ENCODE measurements at places on chromosomes 16 and 17.

GRCh38 chr17:66727634-66728570 lies 107.0 kb upstream of the CACNG5 start:
- no peak for DNase-seq

DNA sequence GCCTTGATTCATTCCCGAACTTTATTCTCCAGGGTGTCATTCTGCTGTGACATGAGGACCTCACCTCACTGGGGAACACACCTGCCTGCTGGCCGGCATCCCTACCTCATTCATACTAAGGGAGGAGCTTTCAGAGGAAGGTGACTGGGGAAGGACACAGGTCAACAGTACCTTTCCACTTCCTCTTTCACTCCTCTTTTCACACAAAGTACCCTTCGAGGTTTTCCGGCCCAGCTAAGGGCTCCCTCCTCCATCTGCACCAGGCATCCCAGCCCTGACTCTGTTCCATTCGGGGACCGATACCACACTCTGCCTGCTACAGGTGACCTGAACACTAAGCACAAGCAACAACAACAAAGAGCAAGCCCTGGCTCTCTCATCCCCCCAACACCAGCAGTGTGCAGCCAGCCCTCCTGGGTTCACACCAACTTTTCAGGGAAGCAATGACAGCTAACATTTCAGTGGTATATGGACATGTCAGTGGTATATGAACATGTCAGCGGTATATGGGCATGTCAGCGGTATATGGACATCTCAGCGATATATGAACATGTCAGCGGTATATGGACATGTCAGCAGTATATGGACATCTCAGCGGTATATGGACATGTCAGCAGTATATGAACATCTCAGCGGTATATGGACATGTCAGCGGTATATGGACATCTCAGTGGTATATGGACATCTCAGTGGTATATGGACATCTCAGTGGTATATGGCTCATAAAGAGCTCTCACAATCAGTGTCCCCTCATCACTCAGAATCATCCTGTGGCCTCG lies 16.0 kb downstream of the TRIM25 start:
- no peak for DNase-seq

- DNase-seq: no peak
Observed at GRCh38 chr16:15946257-15947044, 3.0 kb upstream of the ABCC1 start.

DNA sequence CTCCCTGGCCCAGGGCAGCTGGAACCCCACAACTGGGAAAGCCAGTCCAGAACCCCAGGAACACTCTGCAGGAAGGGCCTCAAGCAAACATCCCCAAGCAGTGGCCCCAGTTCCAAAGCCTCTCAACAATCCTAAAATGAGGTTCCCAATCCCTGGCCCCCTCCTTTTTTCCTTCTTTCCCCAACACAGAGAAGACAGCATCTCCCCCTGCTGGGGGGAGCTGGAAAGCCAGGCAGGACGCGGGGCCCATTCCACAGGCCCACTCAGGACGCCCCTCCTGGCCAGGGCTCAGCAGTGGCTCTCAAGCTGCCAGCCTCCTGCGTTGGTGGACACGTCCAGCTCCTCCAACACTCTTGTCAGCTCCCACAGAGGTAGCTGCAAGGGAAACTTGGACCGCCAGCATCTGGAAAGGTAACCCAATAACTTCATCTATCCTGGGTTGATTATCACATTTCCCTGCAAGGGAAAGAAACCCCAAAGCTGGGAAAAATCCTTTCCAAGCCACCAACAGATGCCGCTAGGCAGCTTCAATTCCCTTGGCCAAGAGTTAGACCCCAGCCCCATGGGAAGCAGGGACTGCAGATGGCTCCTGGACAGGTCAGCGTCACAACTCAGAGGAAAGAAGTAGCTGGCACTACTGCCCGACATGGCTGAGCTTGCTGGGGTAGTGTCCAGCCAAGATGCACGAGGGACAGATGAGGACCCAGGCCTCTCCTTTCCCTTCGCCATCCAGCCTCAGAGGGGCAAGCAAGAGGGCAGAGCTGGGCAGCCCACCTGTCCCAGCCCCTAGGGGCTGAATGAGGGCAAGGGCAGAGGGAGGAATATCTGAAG lies 7.6 kb downstream of the HDAC5 start:
- no peak for DNase-seq

GRCh38 chr17:50145532-50146229 lies 4.8 kb downstream of the PPP1R9B start:
- no peak for DNase-seq

GRCh38 chr17:42002792-42003301 lies 14.4 kb downstream of the DNAJC7 start:
- no peak for DNase-seq

- no peak for DNase-seq
Observed at GRCh38 chr16:12917653-12918052, 16.3 kb downstream of the SHISA9 start.

DNA sequence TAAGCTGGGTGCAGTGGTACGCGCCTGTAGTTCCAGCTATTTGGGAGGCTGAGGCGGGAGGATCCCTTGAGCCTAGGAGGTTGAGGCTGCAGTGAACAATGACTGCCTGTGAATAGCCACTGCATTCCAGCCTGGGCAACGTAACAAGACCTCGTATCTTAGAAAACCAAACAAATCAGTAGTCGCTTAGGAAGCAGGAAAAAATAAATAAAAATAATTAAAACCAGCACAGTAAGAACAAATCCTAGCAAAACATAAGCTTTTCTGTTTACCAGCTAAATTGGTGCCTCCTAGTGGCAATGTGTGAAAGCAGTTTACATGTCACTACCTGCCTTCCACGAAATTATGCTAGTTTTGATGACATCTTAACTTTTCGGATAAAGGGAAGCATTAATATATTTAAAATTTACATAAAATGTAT lies 1.3 kb downstream of the ARMC5 start:
- no peak for DNase-seq

GRCh38 chr17:48444516-48445247 lies 14.7 kb upstream of the SKAP1 start:
- DNase-seq: no peak

- DNase-seq: no peak
Observed at GRCh38 chr17:58085039-58085715, 2.0 kb downstream of the DYNLL2 start.

GRCh38 chr17:21214777-21215541 lies 998 bp upstream of the TMEM11 start:
- DNase-seq: no peak

DNA sequence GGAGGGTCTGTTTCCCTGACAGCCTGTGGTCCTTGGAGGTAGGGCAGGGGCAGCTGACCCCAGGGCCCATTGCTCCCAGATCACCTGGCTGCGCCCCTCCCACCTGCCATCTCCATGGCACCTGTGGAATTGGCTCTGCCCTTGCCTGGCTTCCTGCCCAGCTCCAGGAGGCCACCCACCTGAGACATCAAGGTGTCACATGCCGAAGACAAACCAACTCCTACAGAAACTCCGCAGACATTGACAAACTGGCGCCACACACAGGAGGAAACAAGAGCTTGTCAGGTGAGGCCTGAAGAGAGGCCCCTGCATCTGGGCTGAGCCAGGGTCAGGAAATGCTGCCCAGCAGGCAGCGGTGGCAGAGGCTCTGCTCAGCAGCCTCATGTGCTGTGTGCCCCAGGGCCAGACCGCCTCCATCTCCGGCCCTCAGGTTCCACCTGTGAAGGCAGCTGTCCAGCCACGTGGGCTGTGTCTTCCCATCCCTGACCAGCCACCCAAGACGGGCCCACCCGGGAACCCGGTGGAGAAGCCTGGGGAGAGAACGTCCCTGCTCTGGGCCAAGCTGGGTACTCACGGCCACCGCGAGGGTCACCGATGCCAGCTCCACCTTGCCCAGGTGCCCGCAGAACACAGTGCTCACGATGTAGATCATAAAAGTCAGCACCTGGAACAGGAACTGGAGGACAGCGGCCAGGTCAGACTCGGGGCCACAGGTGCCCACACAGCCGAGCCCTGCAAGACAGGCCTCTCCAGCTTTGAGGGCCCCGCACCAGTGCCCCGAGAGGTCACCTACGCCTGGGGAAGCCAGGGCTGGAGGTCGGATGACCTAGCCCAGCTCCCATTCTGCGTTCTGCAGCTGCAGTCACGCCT lies 1.6 kb downstream of the SLC47A2 start:
- no peak for DNase-seq

- no peak for DNase-seq
Observed at GRCh38 chr16:76748461-76749348, 442.3 kb upstream of the MON1B start.

DNA sequence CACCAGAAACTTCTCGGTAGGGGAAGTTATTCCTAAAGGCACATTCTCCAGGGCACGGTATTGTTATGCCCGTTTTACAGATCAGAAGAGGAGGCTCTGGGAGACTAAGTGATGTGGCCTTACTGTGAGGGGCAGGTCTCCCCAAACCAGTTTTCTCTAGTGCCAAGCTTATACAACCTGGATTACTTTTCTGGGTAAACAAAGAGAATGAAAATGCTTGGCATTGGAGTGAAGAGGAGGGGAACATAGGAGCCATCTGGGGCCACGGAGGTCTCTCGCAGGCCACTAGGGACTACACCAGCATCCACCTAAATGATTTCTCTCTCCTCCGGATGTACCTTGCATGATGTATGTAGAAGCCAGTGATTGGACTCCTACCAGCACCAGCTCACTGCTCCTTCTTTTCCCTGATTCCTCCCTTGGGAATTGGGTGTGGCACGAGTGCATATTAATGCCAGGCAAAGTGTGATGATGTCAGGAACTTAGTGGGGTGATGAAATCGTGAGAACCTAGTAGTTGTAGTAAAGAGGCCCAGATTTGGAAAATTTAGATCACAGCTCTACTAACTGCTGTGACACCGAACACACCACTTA lies 674 bp downstream of the TOM1L1 start:
- no peak for DNase-seq

GRCh38 chr17:41784207-41784744 lies 2.2 kb downstream of the JUP start:
- no peak for DNase-seq

- no peak for DNase-seq
Observed at GRCh38 chr17:58403311-58403710, 14.0 kb downstream of the RNF43 start.

- DNase-seq: no peak
Observed at GRCh38 chr16:56163089-56163488, 28.2 kb upstream of the GNAO1 start.

DNA sequence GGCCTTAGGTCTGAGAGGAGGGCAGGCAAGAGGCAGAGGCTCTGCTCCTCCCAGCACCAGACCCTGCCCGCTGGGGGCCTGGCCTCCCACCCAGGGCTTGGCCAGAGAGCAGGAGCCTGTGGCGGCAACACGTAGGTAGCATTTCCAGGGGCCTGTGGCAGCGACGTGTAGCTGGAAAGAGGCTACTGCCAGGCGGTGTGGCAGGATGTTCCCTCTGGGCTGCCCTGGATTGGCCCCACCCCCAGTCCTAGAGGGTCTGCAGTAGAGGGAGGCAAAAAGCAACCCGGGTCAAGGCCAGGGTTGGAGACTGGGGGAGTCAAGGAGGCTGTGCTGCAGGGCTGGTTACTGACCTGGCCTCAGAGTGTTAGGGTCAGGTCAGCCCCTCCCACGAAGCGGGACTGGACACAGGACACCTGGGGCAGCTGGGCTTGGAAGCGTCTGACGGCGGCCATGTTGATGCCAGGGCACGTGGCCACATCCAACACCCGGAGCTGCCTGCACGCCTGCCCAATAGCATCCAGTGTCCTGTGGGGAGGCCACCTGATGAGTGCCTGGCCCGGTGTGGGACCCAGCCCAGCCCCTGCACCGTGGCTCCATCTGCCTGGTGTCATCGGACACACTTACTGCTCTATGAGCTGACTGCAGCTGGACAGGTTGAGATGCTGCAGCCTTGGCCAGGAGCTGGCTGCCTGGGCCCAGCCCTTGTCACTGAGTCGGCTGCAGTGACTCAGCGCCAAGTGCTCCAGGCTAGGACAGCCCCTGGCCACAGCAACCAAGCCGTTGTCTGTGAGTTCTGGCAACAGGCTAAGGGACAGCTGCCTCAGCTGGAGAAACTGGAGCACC lies 8.5 kb downstream of the ELMO3 start:
- no peak for DNase-seq

- no peak for DNase-seq
Observed at GRCh38 chr17:6249732-6250131, 179.6 kb downstream of the WSCD1 start.

DNA sequence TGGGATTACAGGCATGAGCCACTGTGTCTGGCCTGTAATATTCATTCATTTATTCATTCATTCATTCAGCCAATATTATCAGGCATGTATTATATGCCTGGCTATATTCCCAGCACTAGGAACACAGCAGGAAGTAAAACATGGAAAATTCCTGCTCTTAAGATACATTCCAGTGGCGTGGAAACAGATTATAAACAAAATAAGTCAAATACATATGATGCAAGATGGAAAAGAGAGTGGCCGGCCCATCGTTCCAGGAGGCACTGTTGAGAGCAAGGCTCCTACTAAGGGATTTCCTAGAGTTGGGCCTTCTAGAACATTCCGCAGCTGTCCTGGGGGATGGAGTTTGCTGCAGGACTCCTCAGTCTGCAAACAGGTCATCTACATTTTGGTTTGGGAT lies 17.7 kb downstream of the ADCY9 start:
- DNase-seq: no peak

- DNase-seq: no peak
Observed at GRCh38 chr16:50276326-50276640, 9.9 kb downstream of the ADCY7 start.

- no peak for DNase-seq
Observed at GRCh38 chr17:42171831-42172230, 9.1 kb downstream of the KCNH4 start.

- DNase-seq: no peak
Observed at GRCh38 chr16:48525201-48526057, 84.6 kb downstream of the N4BP1 start.

- no peak for DNase-seq
Observed at GRCh38 chr17:73643852-73644144, 447 bp downstream of the SDK2 start.

- no peak for DNase-seq
Observed at GRCh38 chr16:68416057-68417046, 32.0 kb downstream of the SMPD3 start.

GRCh38 chr17:2571523-2572303 lies 21.7 kb upstream of the PAFAH1B1 start:
- DNase-seq: peak; percentile 61

- DNase-seq: no peak
Observed at GRCh38 chr17:35684055-35684802, 47.2 kb upstream of the RASL10B start.

GRCh38 chr17:18185391-18185790 lies 1.8 kb downstream of the ALKBH5 start:
- no peak for DNase-seq

DNA sequence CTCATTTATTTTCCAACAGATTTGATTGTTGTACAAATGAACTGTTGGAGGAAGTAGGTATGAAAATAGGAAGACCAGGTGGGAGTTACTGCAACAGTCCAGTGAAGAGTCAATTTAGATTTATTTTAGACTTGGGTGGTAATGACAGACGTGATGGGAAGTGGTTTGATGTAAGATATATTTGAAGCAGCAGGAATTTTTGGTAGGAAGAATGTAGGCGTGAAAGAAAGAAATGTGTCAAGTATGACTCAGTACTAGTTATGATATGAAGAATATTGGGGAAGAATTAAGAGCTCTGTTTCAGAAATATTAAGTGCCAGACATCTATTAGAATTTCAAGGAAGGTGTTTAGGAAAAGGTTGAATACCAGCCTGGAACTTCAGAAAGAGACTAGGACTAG lies 247.9 kb upstream of the AXIN2 start:
- DNase-seq: no peak

GRCh38 chr17:21024024-21024423 lies 18.8 kb downstream of the USP22 start:
- no peak for DNase-seq
